ENCODE measurements at places on chromosomes 7 and 10.
A peak's percentile ranks its signal among the peaks of the same experiment; 100 is the strongest.

- no peak for DNase-seq
Observed at GRCh38 chr7:134339475-134339874, 22.7 kb upstream of the SLC35B4 start.

DNA sequence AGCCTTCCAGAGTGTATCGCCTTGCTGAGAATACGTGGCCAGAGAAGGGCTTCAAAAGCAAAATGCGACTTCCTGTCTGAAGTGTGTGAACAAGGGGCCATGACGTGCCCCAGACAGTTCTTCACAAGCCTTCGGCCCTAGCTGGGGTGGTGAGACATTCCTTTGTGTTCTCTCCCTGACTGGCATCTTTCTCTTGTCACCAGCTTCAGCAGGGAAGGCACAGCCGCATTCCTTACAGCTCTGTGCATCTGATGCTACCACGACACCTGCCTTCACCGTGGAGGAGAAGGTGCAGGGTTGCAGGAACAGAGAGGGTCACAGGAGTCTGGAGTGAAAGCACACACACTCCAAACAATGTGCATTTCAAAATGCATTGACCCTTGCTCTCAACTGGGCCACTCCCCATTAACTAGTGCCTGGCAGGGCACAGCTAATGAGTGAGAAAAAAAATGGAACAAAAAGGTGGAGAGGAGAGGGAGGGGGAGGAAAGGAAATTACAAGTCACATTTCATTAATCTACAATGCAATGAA, 93.4 kb downstream of the GPR26 start:
- no peak for DNase-seq

GRCh38 chr7:116305485-116306408, 95.4 kb downstream of the TES start:
- peak; percentile 60 for DNase-seq

DNA sequence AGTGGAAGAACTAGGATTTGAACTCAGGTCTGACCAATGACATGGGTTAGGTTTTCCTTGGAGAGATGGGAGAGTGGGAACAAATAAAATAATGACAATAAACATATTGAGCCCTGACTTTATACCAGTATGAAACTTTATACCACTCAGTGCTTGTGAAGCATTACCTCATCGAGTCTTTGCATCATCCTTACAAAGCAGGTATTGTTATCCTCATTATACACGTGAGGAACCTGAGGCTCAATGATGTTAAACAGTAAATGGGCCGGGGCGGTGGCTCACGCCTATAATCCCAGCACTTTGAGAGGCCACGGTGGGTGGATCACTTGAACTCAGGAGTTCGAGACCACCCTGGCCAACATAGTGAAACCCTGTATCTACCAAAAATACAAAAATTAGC, 47.7 kb downstream of the HHEX start:
- no peak for DNase-seq

- DNase-seq, result peak; percentile 6
Observed at GRCh38 chr10:121240011-121240410, 358.2 kb downstream of the FGFR2 start.

DNA sequence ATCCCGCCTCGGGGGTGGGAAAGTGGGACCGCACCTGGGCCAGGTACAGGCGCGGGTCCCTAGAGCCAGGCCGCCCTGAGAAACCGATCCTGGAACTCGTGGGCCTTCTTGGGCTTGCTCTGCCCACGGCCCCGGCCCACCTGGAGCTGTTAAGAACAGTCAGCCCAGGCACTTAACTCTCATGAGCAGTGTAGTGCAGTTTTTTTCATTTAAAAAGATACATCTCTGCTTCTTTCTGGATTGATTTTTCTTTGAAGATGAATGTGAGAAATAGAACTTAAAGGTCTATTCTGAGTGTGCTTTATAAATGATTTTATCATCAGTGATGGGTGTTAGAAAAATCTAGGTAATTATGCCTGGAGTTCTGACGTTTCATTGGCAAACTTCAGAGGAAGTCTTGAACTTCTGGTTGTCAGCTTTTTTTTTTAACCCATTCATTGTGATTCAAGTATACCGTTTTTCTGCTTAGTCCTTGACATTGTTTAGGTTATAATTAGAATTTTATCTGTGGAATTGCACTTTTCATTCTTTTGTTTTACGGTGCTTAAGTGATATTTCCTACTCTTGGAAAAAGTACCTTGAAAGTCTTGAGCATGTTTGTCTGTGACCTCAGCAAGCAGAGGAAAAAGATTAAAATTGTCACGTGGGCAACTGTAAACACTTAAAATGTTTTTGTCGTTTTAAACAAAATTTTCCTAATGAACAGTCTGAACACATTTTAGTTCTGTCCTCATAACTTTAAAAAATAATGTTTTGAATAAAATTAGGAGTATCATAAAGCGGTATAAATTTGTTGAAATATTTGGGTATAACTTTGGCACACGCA, 906 bp downstream of the CDK1 start:
- DNase-seq, result peak; percentile 28

- DNase-seq, result no peak
Observed at GRCh38 chr10:5544216-5544805, 19.6 kb downstream of the CALML3 start.

All from mesenchymal stem cell (in vitro differentiated cells and primary cell).